NCI-H1930 (cell line): ENCODE measurements at places on chromosomes 5 and 9.

- no peak for DNase-seq
Observed at GRCh38 chr9:133659516-133659915, 23.4 kb downstream of the DBH start.

GRCh38 chr9:93107151-93107824 lies 11.3 kb downstream of the CARD19 start:
- DNase-seq, result no peak

DNA sequence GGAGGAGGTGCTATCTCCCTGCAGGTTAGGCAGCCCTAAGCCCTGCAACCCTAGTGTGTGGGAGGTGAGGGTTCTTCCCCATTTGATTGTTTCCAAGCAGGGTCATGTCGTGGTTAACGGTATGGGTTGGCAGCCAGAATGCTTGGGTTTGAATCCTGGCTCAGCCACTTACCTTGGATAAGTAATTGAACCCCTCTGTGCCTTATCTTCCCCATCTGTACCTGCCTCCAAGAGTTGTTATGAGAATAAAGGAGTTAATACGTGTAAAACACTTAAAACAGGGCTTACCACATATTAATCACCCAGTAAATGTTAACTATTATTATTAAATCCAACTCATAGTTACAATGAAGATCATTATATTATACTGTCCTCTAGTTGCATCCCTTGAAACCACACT lies 52.2 kb upstream of the SPATA31E1 start:
- DNase-seq, result no peak

- no peak for DNase-seq
Observed at GRCh38 chr9:131500939-131501541, 1.7 kb upstream of the POMT1 start.

DNA sequence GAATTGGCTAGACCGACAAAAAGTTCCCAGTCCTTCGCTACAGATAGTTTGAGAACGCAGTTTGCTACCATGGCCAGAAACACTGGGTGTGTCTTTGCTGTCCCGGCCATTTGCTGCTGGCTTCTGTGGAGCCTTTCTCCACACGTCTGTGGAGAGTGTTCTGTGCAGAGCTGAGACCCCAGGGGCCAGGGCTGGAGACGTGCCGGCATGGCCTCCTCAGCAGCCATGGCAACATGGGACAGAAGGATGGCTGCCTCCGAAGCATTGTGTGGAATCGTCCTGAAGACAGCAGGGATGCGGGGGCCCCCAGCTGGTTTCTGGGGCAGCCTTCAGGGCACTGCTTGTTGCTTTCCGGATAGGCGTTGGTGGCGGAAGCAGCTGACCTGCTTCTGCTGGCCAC lies 142.8 kb downstream of the GADD45G start:
- no peak for DNase-seq

DNA sequence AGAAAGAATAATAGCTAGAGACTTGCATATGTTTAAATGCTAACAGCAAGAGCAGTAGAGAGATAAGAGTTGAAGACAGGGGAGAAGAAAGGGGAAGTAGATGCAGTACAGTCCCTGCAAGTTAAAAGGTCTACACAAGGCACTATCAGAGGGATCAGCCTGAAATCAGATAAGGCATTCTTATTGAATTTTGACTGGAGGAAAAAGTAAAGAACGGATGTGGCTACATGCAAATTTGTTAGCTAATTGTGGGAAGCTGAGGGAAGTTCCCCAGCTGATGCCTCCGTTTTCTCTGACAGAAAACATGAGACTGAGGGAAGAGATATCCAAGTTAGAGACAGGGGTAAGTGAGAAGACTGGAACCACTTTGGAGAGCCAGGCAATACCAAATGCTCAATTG lies 12.9 kb upstream of the RHOBTB3 start:
- no peak for DNase-seq

- DNase-seq, result no peak
Observed at GRCh38 chr9:110141227-110141793, 66.6 kb downstream of the C9orf152 start.

GRCh38 chr9:96449523-96449844 lies 485 bp upstream of the HABP4 start:
- DNase-seq, result no peak
